ENCODE measurements at places on chromosomes 5 and 9. TPM values are rescaled to one million over a fixed set of nuclear protein-coding genes. Genes with fewer than 3 reads are reported as not detected.
A peak's percentile ranks its signal among the peaks of the same experiment; 100 is the strongest.

SLC45A2 gene
- total RNA-seq: not detected

TRIM7 gene
- 0.78 TPM for total RNA-seq

ANKRD20A1 gene
- not detected for total RNA-seq

DNA sequence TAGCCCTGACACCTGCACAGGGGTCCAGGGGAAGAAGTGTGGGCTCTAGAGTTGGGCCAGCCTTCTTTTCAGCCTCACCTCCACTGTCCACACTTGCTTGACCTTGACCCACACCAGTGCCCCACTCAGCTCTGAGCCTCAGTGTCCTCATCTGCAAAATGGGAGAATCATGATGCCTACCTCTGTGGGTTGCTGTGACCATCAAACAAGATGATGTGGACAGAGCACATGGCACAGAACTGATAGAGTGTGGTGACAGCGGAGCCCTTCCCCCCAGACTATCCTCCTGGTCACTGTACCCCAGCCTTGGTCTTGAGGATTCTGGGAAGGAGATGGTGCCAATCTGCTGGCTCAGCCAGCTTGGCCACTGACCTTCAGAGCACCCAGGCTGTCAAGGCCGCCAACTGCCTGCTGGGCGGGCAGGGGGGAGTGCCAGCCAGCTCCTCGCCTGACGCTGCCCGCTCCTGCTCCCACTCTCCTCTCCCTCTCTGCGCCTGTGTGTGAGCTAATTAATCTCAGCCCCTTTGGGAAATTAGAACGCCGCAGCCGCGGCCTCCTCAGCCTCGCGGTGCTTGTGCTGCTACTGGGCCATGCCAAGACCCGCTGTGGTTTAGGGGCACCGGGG, 16.7 kb downstream of the CXXC5 start:
- no peaks in the 10 kb centered on the region for H3K36me3 ChIP-seq
- no peak overlapping the region for H3K4me3 ChIP-seq
- no peaks in the 10 kb centered on the region for H3K27me3 ChIP-seq
- H3K27ac ChIP-seq: peak overlapping the region; percentile 97
- peaks cover 86% of the 10 kb centered on the region for H3K4me1 ChIP-seq

- no peaks in the 10 kb centered on the region for H3K36me3 ChIP-seq
- no peak for DNase-seq
- H3K27ac ChIP-seq: no peak overlapping the region
- H3K4me1 ChIP-seq: no peaks in the 10 kb centered on the region
- no peaks in the 10 kb centered on the region for H3K27me3 ChIP-seq
Measured at GRCh38 chr5:169171515-169171914, 129.4 kb downstream of the SLIT3 start.

DNA sequence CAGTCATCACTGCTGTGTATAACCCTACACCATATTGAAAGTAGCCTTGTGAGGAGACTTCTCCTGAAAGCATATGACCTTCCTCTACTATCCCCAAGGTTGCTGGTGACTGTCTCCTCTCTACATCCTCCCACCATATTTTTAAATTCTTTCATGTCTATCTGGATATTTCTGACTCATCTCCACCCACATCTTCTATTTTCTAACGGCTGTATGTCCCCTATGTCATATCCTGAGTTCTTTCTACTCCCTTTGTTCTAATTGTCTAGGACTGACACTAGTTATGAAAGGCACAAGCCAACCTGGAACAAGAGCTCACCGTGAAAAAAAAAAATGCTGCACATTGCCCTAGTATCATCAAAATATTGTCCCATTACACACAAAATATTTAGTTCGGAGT, 218.3 kb upstream of the ZNF462 start:
- no peaks in the 10 kb centered on the region for H3K4me1 ChIP-seq
- no peak overlapping the region for H3K27ac ChIP-seq
- no peaks in the 10 kb centered on the region for H3K36me3 ChIP-seq
- H3K4me3 ChIP-seq: no peak overlapping the region

CDC25C gene
- total RNA-seq: not detected

- H3K36me3 ChIP-seq: no peaks in the 10 kb centered on the region
- no peaks in the 10 kb centered on the region for H3K27me3 ChIP-seq
- DNase-seq: no peak
Measured at GRCh38 chr5:82422001-82422740, 144.0 kb upstream of the RPS23 start.

GRCh38 chr9:108142504-108143201, 653.1 kb upstream of the KLF4 start:
- no peaks in the 10 kb centered on the region for H3K36me3 ChIP-seq
- H3K4me3 ChIP-seq: no peak overlapping the region
- H3K27me3 ChIP-seq: no peaks in the 10 kb centered on the region
- H3K27ac ChIP-seq: peak overlapping the region; percentile 86
- H3K4me1 ChIP-seq: peaks cover 20% of the 10 kb centered on the region

PCDHGB1 gene
- 3.4 TPM for total RNA-seq

DNA sequence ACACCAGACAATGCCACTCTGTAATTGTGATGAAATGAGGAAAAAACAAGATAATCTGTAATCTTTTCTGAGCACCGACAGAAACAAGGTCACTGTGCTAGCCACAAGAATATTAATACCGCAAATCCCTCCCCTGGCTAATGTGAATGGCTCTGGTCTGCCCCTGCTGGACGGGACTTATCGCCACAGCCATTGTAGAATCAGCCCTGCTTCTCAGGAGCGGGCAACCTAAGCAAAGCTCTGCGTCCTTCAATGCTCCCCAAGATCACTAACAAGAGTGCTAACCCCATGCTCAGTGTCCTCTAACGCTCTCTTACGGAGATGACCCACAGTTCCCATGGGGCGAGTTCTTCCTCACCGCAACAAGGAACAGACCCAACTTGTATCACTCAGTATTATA, 42.7 kb downstream of the OR2V1 start:
- H3K36me3 ChIP-seq: no peaks in the 10 kb centered on the region
- peaks cover under 1% of the 10 kb centered on the region for H3K27me3 ChIP-seq
- no peak for DNase-seq
- H3K4me3 ChIP-seq: no peak overlapping the region
- H3K4me1 ChIP-seq: no peaks in the 10 kb centered on the region

CRAT gene
- total RNA-seq: 139 TPM

- DNase-seq: no peak
- H3K27ac ChIP-seq: no peak overlapping the region
- peaks cover 9% of the 10 kb centered on the region for H3K27me3 ChIP-seq
- no peaks in the 10 kb centered on the region for H3K36me3 ChIP-seq
- H3K4me1 ChIP-seq: no peaks in the 10 kb centered on the region
- no peak overlapping the region for H3K4me3 ChIP-seq
Measured at GRCh38 chr9:86546712-86547111, 192.5 kb upstream of the TUT7 start.

DNA sequence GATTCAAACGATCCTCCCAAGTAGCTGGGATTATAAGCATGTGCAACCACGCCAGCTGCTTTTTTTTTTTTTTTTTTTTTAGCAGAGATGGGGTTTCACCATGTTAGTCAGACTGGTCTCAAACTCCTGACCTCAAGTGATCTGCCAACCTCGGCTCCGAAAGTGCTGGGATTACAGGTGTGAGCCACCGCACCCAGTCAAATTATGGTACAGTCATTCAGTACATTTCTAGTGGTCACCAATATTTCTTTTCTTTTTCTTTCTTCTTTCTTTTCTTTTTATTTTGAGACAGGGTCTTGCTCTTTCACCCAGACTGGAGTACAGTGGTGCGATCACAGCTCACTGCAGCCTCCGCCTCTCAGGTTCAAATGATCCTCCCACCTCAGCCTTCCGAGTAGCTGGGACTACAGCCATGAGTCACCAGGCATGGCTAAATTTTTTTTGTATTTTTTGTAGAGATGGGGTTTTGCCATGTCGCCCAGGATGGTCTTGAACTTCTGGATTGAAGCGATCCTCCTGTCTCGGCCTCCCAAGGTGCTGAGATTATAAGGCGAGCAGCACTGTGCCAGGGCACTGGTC, 25.4 kb upstream of the DCP2 start:
- no peaks in the 10 kb centered on the region for H3K27me3 ChIP-seq
- H3K27ac ChIP-seq: no peak overlapping the region
- no peak overlapping the region for H3K4me3 ChIP-seq
- no peaks in the 10 kb centered on the region for H3K4me1 ChIP-seq
- H3K36me3 ChIP-seq: no peaks in the 10 kb centered on the region

DNA sequence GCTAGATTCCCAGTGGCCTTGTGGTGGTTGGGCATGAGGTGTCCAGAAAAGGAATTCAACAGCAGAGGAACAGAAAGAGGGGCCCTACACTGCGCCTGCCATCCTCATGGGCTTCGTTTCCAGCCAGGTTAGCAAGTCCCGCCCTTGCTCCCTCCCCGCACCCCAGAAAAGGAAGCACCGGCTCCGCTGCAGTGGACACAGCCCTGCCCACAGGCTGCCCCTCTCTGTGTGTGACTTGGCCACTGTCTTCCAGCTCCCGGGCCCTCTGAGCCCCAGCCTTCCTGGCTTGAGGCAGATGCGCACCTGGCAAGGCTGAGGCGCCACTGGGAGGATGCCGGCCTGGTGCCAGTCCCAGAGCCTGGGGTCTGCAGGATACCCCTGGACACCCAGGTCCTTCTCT, 305.0 kb upstream of the IRX4 start:
- H3K27me3 ChIP-seq: no peaks in the 10 kb centered on the region
- H3K27ac ChIP-seq: no peak overlapping the region
- no peak overlapping the region for H3K4me3 ChIP-seq
- no peaks in the 10 kb centered on the region for H3K36me3 ChIP-seq
- no peak for DNase-seq

GRCh38 chr5:111781200-111781599, 24.2 kb upstream of the NREP start:
- H3K36me3 ChIP-seq: no peaks in the 10 kb centered on the region
- no peak overlapping the region for H3K27ac ChIP-seq
- H3K4me3 ChIP-seq: no peak overlapping the region
- H3K27me3 ChIP-seq: no peaks in the 10 kb centered on the region
- peak; percentile 40 for DNase-seq

DNA sequence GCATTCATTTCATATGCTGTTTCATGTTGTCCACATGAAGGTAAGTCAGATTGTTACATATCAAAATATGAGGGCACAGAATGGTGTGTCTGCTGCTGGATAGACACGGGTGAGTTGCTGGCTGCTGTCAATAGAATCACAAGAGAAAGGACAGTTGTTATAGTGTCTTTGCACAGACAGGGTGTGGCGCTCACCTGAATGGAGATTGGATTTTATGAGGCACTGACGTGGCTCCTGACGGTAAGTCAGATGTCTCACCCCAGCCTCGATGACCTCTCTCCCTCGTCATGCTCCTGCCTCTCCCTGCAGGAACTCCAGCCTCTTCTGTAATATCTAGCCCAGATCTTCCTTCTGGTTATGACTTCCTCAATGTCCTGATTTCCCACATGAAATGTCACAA, 75.4 kb upstream of the SELENOP start:
- no peaks in the 10 kb centered on the region for H3K36me3 ChIP-seq
- DNase-seq: peak; percentile 21
- peak overlapping the region; percentile 53 for H3K27ac ChIP-seq
- no peaks in the 10 kb centered on the region for H3K27me3 ChIP-seq
- no peak overlapping the region for H3K4me3 ChIP-seq

GMCL2 gene
- not detected for total RNA-seq

DNA sequence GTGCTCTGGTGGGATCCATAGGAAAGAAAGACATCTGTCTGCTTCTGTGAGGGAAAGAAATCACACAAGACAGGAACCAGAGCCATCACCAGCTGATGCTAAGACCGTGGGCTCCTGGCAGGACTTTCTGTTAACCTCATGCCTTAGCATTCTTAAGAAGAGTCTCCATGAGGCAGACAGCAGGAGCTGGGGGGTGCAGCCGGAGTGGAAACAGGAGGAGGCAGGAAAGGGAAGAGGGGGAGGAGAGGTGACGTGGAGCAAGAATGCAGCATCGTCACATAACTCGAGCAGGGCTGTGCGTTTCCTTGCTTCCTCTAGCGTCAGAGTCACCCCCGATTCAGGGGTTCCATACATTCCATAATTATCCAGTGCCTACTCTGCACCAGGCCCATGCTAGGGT, 53.6 kb downstream of the ERGIC1 start:
- H3K4me3 ChIP-seq: no peak overlapping the region
- DNase-seq: peak; percentile 72
- H3K4me1 ChIP-seq: peaks cover 17% of the 10 kb centered on the region
- peaks cover 10% of the 10 kb centered on the region for H3K36me3 ChIP-seq
- no peaks in the 10 kb centered on the region for H3K27me3 ChIP-seq

AQP7 gene
- 2.5 TPM for total RNA-seq

MZB1 gene
- total RNA-seq: not detected

DNA sequence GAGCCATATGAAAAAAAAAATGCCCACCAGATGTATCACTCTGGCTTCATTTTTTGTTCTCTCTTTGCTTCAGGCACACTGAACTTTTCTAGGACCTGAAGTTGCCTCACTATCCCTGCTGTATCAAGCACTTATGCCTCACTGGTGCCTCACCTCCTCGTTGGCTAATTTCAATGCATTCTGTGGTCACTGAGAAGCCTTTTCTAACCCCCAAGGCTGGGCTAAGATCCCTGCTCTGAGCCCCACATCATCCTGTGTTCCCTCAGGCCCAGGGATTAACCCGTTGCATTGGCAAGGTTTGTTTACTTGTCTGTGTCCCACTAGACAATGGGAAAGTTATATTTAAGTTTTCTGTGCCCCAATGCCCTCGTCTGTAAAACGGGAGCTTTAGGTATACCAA, 362.7 kb downstream of the OSTF1 start:
- H3K27me3 ChIP-seq: no peaks in the 10 kb centered on the region
- H3K4me1 ChIP-seq: peaks cover 19% of the 10 kb centered on the region
- no peak for DNase-seq
- no peak overlapping the region for H3K4me3 ChIP-seq
- no peak overlapping the region for H3K27ac ChIP-seq

DNA sequence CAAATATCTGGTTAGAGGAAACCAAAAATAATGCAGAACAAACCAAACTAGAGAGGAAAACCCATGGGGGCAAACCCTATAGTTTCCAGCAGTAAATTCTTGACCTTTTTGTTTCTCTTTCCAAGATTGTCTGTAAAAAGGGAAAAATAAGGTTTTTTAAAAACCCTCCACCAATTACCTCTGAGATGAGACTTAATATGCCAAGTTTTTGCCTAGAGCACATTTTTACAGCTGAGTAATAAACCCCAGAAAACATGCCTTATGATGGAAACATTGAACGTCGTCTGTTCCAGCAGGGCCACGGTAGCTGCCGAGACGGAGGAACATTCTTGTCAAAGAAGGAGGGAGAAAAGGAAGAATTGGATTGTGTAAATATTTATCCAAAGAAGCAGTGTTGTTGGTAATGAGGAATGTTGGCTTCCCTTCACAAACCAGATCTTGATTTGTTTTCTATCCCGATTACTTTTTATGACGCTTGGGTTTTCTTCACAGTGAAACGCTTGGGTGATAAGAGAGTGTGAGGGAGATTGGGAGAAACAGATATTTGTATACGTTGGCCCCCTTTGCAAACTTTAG, 17.3 kb upstream of the MSX2 start:
- H3K27me3 ChIP-seq: peaks cover 22% of the 10 kb centered on the region
- no peaks in the 10 kb centered on the region for H3K4me1 ChIP-seq
- DNase-seq: no peak
- no peaks in the 10 kb centered on the region for H3K36me3 ChIP-seq
- H3K27ac ChIP-seq: no peak overlapping the region

GRCh38 chr9:14935106-14935751, 25.0 kb upstream of the FREM1 start:
- H3K4me1 ChIP-seq: no peaks in the 10 kb centered on the region
- H3K4me3 ChIP-seq: no peak overlapping the region
- no peaks in the 10 kb centered on the region for H3K27me3 ChIP-seq
- no peak for DNase-seq
- no peaks in the 10 kb centered on the region for H3K36me3 ChIP-seq
- no peak overlapping the region for H3K27ac ChIP-seq

GRCh38 chr9:110950041-110950645, 88.1 kb downstream of the LPAR1 start:
- no peak for DNase-seq
- H3K4me3 ChIP-seq: no peak overlapping the region
- no peak overlapping the region for H3K27ac ChIP-seq
- no peaks in the 10 kb centered on the region for H3K27me3 ChIP-seq

GRCh38 chr5:77768978-77769377, 7.2 kb downstream of the TBCA start:
- peaks cover 53% of the 10 kb centered on the region for H3K4me1 ChIP-seq
- no peak for DNase-seq

Measured in adrenal gland (tissue), 19 donors.